ENCODE measurements at places on chromosomes 1 and 21.

GRCh38 chr1:204830747-204831146, 39.9 kb upstream of the NFASC start:
- DNase-seq, result no peak

DNA sequence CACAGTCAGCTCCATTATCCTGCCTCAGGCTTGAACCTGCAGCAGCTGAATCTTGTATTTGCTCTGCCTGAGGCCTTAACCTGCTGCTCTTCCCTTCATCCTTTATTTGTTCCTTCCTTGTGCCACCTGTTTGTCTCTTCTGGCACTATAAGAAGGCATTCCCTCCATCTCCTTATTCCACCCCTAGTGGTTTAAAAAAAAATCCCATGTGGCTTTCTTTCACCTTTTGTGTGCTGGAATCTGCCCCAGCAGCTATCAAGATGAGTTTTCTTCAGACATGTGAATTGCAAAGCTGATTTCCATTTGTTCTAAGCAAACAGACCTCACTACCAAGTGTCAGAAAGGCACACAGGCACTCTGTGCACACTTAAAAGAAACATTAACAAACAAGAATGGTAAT, 294.6 kb downstream of the TTLL7 start:
- DNase-seq, result no peak

- peak; percentile 1 for DNase-seq
Observed at GRCh38 chr1:83706354-83706938, 292.5 kb downstream of the TTLL7 start.

DNA sequence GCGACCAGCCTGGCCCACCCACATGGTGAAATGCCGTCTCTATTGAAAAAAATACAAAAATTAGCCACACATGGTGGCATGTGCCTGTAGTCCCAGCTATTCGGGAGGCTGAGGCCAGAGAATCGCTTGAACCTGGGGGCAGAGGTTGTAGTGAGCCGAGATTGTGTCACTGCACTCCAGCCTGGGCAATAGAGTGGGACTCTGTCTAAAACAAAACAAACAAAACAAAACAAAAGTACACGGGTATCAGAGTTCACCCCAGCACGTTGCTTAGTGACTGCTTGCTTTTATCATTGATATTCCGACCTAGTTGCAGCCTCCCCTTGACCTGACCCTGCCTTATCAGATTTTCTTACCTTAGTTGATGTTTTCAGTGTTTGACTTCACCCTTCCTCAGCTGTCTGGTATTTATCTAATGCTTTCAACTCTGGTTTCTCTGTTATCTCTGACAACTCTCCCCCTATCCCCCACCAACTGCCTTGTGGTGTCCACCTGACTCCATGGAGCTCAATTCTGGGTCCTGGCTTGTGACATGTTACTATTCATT, 5.1 kb downstream of the TLCD4 start:
- no peak for DNase-seq

GRCh38 chr1:170670802-170671628, 7.1 kb downstream of the PRRX1 start:
- peak; percentile 43 for DNase-seq

GRCh38 chr1:185874246-185874645, 140.1 kb downstream of the HMCN1 start:
- DNase-seq, result no peak

- DNase-seq, result no peak
Observed at GRCh38 chr1:5385096-5385799, 607.0 kb downstream of the NPHP4 start.

DNA sequence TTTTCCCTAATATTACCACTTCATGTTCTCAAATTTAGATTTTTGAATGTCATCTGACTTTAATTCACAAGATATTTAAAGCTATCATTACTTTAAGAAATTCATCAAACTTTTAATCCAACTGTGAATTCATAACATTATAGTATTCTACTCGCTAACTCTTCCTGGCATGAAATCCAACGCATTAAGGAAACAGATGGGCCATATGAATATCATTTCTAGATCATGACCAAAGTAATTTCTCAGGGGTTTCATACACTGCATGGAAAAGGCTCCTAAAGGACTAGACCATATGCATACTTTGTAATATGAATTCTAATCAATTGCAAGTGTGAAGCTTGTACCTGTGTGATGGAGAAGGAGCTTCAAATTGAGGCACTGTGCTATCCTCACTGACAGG, 72.4 kb downstream of the COP1 start:
- DNase-seq, result no peak

DNA sequence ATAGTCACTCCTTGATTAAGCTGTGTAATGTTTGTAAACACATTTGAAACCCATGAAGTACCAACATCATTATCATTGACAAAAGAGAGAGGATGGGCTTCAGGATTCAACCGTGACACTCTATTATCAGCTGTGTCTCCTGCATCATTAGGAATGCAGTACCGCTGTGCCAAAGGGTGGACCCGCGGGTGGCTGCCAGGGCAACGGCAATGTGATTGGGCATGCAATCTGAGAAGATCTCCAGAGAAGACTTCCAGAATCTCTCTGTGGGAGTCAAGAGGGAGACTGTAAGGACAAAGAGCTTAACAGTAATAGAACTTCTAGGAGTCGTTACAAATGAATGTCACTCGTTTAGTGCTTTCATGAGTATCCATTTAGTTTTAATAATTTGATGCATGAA, 97.9 kb downstream of the USH2A start:
- no peak for DNase-seq

DNA sequence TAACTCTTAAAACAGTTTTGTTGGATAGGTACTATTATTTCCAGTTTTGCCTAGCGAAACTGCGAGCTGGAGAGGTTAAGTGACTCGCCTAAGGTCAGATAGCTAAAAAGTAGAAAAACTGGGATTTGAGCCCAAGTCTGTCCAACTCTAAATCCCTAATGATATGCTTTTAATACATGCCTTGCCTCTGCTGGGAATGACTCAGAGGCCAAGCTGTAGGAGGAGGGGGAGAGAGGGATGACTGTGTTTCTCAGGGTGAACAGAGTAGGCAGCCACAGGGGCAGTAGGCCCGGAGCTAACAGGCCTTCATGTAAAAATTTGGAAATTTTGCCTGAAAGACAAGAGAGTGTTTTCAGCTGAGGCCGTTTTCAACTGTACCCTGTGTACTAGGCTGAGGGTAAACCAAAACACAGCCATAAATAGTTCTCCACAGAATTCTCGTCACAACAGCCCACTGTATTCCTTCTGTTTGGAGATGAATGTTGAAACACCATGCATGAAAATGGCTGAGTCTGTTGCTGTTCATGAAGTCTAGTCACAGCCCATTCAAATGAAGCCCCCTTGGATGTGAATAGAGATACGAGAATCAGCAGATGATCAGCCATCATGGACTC, 107.5 kb upstream of the HOOK1 start:
- no peak for DNase-seq

DNA sequence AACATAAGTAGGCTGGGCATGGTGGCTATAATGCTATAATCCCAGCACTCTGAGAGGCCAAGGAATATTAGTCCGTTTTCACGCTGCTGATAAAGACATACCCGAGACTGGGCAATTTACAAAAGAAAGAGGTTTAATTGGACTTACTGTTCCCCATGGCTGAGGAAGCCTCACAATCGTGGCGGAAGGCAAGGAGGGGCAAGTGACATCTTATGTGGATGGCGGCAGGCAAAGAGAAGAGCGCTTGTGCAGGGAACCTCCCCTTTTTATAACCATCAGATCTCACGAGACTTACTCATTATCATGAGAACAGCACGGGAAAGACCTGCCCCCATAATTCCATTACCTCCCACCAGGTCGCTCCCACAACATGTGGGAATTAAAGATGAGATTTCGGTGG, 28.5 kb downstream of the PTGFRN start:
- DNase-seq, result no peak

DNA sequence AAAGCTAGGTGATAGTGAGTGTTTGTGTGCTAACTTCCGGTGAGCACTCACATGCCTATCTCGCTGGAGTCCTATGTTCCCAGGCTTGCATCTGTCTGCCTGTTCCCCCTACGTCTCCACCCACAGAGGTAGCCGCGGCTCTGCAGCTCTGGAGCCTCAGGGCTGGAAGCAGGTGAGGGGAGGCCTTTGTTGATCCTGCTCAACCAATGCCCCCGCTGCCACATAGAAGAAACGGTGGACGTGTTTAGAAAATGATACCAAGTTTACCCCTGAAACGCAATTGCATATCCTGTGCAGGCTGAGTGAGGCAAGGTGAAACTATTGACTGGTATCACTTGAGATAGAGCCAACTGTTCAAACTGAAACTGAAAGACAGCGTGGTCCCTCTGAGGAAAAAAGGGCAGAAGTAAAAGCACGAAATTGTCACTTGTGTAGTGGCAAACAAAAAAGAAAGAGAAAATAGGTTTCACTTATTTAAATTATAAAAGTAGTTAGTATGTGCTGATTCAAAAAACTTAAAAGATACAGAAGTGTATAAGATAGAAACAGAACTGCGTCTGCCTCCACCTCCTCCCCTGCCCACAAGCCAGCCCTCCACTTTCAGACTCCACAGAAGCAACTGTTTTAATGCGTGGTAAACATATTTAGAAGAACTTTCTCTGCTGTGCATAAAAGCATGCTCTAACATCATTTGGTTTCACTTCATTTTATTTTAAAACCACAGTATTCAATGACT, 38.6 kb upstream of the ETS2 start:
- peak; percentile 93 for DNase-seq

DNA sequence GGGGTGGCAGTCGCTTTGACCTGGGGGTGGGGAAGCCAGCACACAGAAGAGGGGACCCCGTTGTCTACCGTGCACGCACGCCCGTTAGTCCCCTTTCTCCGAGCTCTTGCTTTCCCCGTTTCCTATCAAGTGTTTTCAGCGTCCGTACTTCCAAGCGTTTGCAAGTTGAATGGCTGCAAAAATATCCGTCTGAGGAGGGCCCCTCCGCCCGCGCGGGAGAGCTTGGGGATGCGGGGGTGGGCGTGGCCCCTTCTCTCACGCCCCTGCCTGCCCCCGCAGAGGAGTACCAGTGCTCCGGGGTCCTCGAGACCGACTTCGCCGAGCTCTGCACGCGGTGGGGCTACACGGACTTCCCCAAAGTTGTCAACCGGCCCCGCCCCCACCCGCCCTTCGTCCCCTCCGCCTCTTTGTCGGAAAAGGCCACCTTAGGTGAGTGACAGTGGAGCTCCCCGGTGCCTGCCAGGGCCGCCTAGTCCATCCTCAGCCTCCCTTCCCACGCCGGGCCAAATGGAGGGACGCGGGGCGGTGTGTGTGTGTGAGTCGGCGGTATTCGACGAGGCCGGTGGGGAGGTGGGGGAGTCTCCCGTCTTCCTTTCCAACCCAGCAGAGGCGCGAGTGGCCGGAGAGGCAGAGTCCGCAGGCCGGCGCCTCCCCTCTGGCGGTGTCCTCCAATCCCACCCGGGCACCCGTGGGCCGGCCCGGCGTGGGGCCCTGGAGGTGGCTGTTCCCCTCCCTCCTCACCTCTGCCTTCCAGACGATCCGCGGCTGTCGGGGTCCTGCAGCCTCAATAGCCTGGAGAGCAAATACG, 3.4 kb downstream of the LRRC71 start:
- DNase-seq, result no peak

DNA sequence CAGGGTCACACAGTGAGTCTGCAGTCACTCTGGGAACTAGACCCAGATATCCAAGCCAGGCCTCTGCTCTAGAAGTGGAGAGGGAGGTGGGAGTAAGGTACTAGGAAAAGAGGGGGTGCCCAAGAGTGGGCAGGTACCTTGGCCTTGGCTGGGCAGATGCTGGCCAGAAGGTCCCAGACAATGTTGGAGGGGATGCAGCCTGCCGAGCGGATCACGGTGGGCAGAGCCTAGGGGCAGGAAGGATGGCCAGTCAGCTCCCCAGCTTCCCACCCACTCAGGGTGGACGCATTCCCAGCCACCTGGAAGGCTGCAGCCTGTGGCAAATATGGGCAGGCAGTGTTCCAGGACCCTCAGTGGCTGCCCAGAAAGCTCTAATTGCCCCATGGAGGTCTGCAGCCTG, 23.3 kb downstream of the SPOCD1 start:
- DNase-seq, result no peak

DNA sequence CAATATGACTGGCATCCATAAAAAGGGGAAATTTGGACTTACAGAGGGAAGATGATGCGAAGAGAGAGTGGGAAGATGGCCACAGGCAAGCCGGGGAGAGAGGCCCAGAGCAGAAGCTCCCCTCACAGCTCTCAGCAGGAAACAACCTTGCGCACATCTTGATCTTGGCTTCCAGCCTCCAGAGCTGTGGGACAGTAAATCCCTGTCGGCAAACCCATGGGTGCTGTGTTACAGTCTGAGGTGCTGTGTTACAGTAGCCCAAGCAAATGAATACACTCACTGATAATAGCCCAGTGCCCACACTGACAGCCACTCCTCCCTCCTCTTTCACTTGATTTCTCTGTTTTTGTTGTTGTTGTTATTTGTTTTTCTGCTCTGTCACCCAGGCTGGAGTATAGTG, 22.4 kb downstream of the CDCA8 start:
- no peak for DNase-seq

- no peak for DNase-seq
Observed at GRCh38 chr1:24506691-24507381, 4.2 kb downstream of the RCAN3 start.

GRCh38 chr21:34844013-34844923, 175.5 kb downstream of the CLIC6 start:
- no peak for DNase-seq

- no peak for DNase-seq
Observed at GRCh38 chr21:36375994-36376393, 9.2 kb upstream of the CHAF1B start.

- DNase-seq, result no peak
Observed at GRCh38 chr1:230425252-230426091, 660 bp downstream of the PGBD5 start.

DNA sequence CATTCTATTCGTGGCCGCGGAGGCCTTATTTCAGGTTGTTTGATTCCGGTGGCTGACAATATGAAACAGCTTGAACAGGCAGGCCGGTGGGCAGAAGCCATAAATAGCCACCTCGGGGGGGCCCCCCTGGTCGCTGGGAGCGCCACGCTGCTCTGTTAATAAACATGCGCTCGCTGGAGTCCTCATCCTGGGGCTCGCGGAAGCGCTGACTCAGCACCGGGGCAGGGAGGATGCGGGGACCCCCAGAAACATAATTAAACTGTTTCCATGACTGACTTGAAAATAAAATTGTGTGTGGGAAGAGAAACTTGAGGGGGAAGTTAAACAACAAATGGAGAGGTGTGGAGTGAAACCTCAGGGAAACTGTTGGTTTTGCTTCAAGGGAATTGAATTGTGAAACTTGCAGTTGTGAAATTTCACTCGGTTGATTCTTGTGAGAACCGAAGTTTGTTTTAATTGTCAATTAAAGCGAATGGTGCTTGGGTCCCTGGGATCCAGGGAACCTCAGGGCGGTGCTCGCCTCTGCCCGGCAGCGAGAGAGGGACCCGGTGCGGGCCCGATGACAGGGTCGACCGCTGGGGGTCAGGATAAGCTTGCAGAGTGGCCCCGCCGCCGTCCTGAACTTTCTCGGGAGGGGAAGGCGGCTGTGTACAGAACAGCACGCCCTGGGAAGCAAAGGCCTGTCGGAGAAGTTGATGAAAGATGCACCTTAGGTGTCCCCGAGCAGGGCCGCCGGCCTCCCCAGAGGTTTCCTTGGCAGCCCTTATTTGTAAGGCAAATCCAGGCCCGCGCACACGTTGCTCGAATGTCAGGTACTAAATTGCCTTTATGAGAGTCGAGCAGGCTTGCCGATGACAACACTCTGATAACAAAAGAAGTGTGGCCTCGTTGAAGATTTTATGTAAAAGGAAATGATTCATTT, 176.9 kb upstream of the LMO4 start:
- peak; percentile 51 for DNase-seq

All from activated CD4-positive, alpha-beta T cell treated with anti-CD3 and anti-CD28 coated beads, Interleukin-10, Interleukin-2, amounts not matched to agents 100 ng/mL and 50 ng/mL, durations not matched to agents 16 hours and 8 hours (primary cell).